ENCODE measurements at places on chromosomes 7 and 10.

DNA sequence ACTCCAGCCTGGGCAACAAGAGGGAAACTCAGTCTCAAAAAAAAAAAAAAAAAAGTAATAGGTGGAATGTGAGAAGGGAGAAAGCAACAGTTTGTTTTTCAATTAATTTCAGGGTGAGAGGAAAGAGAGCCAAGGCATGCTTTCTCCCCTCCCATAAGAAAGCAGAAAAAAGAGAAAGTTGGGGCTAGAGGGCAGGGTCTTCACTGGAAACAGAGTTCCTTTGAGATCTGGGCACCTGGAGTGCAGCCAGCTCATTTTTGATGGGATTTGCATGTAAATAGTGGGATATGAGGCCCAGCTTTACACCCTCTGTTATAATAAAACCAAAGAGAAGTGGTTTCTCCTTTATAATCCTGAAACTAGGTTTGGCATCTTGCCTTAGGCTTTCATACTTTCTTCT, 13.8 kb upstream of the STOX1 start:
- DNase-seq = no peak

GRCh38 chr7:916291-916941, 38.1 kb downstream of the ADAP1 start:
- DNase-seq = no peak

GRCh38 chr10:79923669-79924068, 25.2 kb downstream of the SFTPD start:
- DNase-seq = no peak

DNA sequence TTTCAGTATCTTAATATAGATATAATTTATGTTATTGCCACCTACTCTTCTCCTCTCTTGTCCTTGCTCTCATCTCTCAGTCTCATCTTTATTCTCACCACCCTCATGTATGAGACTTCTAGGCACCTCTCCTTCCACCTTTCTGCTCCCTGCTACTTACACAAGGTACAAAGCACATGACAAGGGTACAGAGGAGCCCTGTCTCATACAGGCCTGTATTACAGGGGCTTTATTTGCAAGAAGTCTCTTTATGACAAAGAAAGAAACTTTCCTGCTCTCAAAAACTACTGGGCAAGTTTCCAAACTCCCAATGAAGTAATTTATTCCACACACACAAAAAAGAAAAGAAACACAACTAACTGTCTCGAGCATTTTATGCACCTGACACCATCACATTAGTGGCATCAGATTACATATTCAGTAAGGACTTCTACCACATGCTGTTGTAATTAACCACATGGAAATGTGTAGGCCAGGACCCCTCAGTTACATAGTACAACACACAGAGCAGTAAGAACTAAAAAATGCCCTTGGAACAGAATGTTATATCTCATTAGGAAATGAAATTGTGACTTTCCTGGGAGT, 253.1 kb downstream of the FZD1 start:
- DNase-seq = peak; percentile 38

DNA sequence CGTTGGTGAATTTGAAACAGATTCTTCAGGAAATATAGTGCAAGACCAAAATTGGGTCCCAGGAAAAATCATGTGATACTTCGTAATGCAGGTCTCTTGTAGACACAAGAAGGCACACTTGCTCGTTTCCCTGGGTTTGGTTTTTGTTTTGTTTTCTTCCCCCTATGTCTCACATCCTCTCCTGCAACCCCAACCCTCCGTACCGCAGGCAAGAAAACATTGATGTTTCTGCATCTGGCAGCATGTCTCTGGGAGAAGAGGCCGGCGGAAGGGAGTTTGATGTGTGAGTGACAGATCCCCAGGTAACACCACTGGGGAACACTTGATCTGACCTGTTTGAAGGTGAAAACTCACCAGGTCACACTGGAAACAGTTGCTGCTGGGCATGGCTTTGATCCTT, 718.5 kb downstream of the AUTS2 start:
- DNase-seq = no peak

DNA sequence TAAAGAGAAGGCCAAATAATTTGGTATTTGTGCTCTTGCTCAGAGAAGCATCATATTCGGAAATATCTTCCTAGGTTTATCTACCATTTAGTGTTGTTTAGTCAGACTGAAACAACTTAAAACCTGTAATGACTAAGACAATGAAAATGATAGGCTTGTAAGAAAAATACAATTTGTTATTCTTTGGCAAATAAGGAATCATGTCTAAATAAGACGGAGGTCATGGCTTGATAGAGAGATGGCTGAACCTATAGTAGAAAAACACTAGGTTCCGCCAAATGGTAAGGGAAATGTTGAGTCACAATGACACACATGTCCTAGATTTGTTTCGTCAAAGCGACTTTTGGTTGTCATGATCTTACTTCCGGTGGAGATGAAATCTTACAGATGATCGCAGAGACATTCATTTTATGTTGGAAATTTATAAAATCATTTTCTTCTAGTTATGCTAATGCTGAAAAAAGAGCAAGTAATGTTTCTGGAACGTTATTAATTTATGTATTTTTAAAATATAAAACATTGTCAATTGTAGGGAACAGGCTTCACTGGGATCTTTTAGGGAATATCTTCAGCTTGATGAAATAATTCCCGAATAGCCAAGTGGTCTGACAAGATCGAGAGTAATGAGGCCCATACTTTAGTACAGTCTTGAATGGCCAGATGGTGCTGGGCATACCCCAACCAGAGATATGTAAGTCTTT, 1.0 kb downstream of the SRGN start:
- DNase-seq = peak; percentile 53

DNA sequence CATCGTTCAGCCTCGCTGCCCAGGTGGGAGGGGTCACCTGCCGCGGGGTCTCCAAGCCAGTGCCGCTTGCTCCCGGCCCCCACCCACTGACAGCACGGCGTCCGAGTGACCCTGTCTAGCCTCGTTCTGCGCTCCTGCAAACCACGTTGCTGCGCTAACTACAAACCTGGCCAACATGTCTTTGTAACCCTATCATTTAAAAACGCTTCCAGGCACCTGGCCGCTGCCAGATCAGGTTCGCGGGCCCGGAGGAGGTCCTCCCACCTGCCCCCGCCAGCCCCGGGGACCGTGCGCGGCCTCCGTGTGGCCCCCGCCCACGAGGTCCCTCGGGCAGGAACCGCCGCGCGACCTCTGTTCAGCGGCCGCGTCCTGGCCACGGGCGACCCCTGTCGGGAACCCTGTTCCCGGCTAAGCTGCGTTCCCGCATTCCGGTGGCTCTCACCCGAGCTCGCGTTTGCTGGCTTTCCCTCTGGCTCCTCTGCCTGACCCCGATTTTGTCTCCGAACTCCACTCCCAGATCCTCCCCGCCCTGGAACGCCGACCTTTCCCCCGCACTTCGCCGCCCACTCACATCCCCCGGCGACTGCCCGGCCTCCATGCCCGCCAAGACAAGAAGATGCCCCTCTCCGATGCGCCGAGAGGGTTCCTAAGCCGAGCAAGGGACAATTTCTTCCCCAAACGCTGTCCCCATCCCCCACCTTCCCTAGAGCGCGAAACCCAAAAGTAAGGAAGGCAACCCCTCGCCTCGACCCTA, 2.4 kb downstream of the SFMBT2 start:
- DNase-seq = peak; percentile 41

DNA sequence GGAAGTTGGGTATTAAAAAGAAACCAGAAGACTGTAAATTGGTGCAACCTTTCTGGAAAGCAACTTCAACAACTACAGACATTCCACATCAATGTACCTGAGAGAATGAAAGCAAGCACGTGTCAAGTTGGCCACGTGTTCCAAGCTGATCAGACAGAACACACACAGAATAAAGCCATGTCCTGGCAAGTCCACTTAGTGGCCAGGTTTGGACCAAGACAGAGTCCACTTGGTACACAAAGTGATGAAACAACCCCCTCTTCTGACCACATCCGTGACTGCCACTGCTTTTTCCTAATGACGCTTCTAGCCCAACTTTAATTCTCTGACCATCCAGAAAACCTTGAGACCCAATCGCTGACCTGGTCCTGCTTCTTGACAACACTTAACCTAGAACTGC, 109.4 kb downstream of the ABLIM1 start:
- peak; percentile 46 for DNase-seq

- peak; percentile 57 for DNase-seq
Measured at GRCh38 chr7:135994466-135995205, 17.5 kb upstream of the MTPN start.

GRCh38 chr10:35554036-35554435, 51.1 kb upstream of the GJD4 start:
- DNase-seq = no peak

- peak; percentile 5 for DNase-seq
Measured at GRCh38 chr10:60522617-60523016, 132.9 kb upstream of the ANK3 start.
